SW480 (cell line): ENCODE measurements at places on chromosomes 2 and 18.

DNA sequence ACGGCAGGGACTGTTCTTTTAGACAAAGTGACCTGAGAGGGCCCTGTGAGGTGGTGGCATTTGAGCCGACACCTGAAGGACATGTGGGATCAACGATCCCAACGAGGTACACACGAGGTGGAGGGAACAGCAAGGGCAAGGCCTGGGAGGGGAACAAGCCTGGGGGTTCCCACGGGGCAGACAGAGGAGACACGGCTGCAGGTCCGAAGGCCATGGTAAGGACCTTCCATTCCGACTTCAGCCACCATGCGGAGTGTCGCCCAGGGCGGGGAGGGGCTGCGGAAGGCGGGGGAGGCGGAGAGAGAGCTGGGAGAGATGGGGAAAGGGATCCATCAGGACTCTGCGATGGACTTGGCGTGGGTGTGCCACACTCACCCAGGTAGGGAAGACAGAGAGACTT, 151.8 kb downstream of the HDAC4 start:
- DNase-seq: no peak

- no peak for DNase-seq
Observed at GRCh38 chr2:178143481-178143880, 31.2 kb downstream of the RBM45 start.

- no peak for DNase-seq
Observed at GRCh38 chr2:60873381-60873780, 8.0 kb upstream of the REL start.

- DNase-seq: no peak
Observed at GRCh38 chr18:37729716-37730115, 164.1 kb upstream of the CELF4 start.

DNA sequence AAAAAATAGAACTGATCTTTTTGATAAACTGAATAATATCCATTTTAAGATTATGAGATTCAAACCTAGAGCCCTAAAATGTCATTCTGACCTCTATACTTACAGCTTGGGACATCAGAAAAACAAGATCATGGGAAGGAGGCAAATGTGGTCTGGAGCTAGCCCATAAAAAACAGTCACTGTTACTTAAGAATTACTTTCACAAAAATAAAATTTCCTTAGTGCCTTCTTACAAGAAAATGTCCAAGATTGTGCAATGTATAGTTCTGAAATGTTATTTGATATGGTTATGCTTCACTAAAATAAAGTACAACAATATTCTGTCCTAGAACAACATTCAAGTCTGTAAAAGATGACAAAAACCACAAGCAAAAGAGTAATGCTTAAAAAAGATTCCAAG, 247.6 kb downstream of the DYM start:
- no peak for DNase-seq

- no peak for DNase-seq
Observed at GRCh38 chr2:85920810-85921545, 32.2 kb upstream of the ST3GAL5 start.

DNA sequence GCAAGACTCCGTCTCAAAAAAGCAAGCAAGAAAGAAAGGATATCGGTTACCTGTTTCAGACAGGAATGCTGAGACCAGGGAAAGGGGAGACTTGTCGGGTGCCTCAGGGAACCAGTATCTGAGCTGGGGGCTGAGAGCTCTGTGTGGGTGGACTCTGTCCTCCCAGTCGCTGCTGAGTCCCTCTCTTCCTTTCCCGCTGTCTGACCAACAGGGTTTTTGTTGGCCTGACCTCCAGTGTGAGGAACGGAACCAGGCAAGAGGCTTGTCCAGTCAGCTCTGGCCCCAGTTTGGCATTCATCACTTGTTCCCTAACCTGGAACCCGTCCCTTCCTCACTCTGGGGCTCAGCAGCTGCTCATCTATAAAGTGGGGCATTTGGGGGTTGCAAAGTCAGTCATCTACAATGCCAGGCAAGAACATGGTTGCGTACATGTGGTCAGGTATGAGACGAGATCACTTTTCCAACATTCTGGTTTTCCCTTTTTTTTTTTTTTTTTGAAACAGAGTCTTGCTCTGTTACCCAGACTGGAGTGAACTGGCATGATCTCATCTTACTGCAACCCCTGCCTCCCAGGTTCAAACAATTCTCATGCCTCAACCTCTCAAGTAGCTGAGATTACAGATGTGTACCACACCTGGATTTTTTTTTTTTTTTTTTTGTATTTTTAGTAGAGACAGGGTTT, 116.4 kb downstream of the PLB1 start:
- DNase-seq: no peak

GRCh38 chr2:207332480-207333212, 166.9 kb upstream of the KLF7 start:
- DNase-seq: no peak

GRCh38 chr18:62950246-62950645, 234.9 kb downstream of the PHLPP1 start:
- no peak for DNase-seq

DNA sequence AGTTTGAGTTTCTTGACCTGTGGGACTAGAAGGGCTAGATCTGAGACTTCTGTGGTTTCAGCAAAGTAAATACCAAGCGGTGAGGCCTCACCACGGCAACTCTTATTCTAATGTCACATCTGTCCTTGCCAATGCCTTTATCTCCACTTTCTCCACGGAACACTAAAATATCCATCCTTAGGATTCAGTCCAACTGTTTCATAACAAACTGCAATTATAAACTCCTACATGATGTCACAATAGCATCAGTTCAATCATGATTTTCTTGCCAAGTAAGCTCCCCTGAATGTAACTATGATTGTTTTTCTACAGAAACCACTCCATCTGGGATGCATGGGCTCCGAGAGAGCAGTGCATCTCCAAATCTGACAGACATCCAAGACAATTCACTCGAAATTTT, 79.6 kb downstream of the LRATD1 start:
- no peak for DNase-seq

- no peak for DNase-seq
Observed at GRCh38 chr2:55019526-55020258, 30.6 kb downstream of the RTN4 start.

DNA sequence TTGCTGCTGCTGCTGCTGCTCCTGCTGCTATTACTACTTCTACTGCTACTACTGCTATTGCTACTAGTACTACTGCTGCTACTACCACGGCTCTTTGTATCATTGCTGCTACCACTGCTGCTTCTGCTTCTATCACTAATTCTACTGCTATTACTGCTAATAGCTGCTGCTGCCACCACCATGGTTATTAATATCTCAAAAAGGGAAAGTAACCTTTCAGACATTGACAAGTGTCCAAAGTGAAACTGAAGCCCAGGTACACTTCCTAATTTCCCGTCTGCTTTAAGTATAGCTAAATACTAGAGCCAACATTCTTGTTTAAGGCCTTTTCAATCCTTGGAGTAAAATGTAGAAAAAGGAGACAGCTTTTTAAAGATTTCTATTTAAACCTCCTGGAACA, 45.4 kb upstream of the EHBP1 start:
- DNase-seq: no peak
